ENCODE measurements at places on chromosomes 4 and X.

- DNase-seq: no peak
Measured at GRCh38 chr4:129346036-129346435, 250.1 kb downstream of the C4orf33 start.

DNA sequence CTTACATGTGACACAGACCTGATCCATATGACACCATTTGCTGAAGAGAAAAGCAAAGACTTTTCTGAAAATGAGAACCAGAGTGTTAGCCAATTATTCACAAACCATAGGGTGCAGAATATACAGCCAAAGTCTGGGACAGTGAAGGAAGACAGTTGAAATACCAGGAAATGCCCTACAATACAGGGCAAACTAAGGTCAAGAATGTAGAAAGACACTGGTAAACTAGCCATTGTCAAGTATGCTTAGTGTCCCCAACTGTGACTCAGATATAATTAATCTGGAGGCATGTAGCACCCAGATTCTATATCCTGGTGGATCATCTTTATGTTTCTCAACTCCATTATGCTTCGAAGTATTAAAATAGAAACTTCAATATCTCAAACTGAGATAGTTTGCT lies 200.9 kb upstream of the FSTL5 start:
- no peak for DNase-seq

DNA sequence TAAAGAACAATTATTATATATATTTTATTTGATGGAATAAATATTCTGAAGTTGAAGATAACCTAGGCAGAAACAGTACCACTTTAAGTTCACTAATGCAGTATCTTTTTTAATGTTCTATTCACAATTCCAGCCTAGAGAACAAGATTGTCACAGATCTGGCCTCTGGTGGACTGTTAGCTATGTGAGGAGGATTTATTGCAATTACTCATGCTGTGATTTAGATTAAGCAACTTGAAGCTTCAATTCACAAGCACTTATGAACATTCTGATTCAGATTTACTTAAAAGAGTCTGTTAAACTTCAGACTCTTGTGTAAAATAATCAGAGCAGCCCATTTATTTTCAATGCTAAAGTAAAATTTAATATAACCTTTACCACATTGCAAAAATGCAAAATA lies 1489.8 kb downstream of the STIM2 start:
- DNase-seq: no peak

- no peak for DNase-seq
Measured at GRCh38 chr4:102781570-102781969, 20.8 kb upstream of the MANBA start.

GRCh38 chr4:5809216-5809776 lies 83.6 kb downstream of the CRMP1 start:
- no peak for DNase-seq

GRCh38 chr4:106314960-106315359 lies 1.0 kb downstream of the TBCK start:
- no peak for DNase-seq

GRCh38 chrX:18833071-18833731 lies 125.8 kb downstream of the PPEF1 start:
- DNase-seq: peak; percentile 3

GRCh38 chr4:169941141-169941540 lies 85.1 kb downstream of the MFAP3L start:
- no peak for DNase-seq
